ENCODE measurements at places on chromosomes 3 and 15.

DNA sequence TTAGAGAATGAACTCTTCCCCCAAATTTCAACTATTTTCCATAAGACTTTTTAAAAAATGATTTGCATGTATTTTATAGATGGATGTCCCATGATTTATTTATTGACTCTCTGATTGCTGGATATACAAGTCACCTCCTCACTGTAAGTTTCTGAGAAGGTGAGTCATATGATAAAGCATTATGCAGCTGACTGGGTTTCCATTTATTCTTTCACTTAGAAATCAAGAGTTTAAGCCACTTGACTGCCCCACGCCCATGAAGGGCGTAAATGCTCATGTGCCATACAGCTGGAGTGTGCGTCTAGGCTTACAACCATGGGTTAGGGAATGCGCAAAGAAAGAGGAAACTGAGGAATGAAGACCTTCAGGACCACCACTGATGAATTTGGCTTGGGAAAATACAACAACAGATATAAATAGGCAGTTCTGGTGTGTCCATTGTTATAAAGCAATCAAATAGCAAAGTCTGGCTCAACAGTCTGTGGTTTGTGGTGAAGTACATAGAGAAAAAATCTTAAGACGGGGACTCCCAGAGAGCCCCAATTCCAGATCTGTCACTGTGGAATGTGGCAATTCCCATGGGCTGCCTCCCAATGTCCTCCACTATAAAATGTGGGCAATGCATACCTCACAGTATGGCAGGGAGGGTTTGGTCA lies 20.3 kb downstream of the SLCO2A1 start:
- DNase-seq, result no peak

DNA sequence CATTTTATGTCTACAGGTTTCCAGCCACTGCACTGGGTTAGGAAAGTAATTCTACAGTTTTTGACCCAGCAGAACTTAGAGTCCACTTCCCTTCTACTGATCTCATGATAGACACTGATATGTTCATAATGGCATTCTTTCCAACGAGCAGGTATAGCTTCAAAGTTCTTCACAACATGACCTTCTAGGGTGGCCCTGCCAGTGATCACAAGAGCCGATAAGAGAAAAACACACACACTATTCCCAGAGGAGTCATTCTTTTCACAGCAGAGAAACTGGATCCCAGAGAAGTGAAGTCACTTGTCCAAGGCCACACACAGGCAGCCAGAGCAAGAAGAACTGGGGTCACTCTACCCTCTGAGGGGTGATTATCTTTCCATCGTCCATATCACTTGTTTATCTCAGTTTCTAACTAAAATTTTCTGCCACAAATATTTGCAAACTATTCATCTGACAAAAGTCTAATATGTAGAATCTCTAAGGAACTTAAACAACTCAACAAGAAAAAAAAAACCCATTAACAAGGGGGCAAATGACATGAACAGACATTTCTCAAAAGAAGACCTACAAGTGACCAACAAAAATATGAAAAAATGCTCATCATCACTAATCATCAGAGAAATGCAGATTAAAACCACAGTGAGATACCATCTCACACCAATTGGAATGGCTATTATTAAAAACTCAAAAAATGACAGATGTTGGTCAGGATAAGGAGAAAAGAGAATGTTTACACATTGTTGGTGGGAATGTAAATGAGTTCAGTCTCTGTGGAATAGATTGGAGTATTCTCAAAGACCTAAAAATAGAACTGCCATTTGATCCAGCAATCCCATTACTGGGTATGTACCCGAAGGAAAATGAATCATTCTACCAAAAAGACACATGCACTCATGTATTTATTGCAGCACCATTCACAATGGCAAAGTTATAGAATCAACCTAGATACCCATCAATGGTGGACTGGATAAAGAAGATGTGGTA lies 31.5 kb downstream of the SPTSSB start:
- DNase-seq, result no peak

- no peak for DNase-seq
Observed at GRCh38 chr3:44948239-44948638, 27.7 kb downstream of the ZDHHC3 start.

DNA sequence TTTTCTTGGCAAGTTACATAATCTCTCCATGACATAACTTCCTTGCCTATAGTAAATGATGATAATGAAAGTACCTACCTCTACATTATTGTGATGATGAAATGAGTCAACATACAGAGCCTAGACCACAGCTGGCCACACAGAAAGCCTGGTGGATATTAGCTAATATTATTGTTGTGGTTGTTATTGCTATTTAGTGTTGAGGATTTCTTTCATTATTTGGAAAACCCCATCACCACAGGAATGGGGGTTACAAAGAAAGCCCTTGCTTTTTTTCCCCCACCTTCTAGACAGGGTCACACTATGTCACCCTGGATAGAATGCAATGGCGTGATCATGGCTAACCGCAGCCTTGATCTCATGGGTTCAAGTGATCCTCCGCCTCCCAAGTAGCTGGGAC lies 125.0 kb downstream of the PDZRN3 start:
- no peak for DNase-seq

- no peak for DNase-seq
Observed at GRCh38 chr3:134885877-134886621, 91.0 kb downstream of the EPHB1 start.

DNA sequence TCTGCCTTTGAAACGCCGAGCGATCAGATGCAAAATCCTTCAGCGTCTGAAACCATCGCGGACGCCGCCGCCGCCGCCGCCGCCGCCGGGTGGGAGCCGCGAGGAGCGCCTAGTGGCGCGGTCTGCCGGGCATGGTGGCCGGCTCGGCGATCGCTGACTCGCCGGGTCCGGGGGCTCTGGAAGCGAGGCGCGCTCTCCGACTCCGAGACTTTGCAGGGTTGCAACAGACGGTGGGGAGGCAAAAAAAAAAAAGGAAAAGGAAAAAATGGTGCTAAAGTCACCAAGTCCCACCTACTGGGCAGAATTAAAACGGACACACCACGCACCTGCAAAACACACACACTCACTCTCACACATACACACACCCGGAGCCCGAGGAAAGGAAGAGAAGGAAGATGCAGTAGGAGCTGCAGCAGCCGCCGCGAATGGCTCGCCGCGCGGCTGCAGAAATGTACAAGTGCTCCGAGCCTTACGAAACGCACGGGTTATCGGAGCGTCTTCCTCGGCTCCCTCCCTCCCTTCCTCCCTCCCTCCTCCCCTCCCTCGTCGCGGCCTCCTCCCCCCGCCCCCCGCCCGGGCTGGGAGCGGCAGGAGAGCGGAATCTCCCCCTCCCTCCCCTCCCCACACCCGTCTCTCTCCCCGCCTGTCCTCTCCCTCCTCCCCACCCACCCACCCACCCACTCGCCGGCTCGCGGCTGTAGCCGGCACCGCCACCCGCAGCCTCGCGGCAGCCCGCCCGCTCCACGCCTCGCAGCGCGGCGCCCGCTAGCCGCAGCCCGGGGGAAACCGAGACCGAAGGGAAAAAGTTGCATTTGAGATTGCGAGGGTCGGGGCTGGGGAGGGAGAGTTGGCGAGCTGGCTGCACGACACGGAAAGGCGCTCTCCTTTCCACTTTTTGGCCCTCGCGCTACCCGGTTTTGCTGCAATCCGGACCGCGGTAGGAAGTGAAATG lies at the start of gene NTRK3:
Gene NTRK3, minus strand, starts transcription at position 461 of the 952 bp plus-strand sequence. CDS start 586 bp downstream, outside the sequence.
- DNase-seq, result no peak

DNA sequence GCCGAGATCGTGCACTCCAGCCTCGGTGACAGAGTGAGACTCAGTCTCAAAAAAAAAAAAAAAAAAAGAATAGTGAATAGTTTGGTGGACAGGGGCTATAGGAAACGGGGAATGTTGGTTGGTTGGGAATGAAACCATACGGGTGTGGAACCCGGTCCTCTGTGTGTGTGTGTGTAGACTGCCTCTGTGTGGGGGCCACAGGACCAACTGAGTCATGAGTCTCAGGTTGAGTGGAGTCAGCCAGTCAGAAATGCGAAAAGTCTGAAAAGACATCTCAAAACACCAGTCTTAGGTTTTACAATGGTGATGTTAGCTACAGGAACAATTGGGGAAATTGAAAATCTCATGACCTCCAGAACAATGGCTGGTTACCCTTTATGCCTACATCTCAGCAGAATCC lies 44.5 kb downstream of the ZDHHC19 start:
- no peak for DNase-seq

- no peak for DNase-seq
Observed at GRCh38 chr15:98941595-98942255, 65.9 kb downstream of the PGPEP1L start.

GRCh38 chr3:24674261-24674660 lies 179.6 kb upstream of the THRB start:
- no peak for DNase-seq

- DNase-seq, result no peak
Observed at GRCh38 chr3:167928381-167928780, 167.3 kb downstream of the GOLIM4 start.

GRCh38 chr3:2921452-2921851 lies 188.7 kb downstream of the IL5RA start:
- no peak for DNase-seq

DNA sequence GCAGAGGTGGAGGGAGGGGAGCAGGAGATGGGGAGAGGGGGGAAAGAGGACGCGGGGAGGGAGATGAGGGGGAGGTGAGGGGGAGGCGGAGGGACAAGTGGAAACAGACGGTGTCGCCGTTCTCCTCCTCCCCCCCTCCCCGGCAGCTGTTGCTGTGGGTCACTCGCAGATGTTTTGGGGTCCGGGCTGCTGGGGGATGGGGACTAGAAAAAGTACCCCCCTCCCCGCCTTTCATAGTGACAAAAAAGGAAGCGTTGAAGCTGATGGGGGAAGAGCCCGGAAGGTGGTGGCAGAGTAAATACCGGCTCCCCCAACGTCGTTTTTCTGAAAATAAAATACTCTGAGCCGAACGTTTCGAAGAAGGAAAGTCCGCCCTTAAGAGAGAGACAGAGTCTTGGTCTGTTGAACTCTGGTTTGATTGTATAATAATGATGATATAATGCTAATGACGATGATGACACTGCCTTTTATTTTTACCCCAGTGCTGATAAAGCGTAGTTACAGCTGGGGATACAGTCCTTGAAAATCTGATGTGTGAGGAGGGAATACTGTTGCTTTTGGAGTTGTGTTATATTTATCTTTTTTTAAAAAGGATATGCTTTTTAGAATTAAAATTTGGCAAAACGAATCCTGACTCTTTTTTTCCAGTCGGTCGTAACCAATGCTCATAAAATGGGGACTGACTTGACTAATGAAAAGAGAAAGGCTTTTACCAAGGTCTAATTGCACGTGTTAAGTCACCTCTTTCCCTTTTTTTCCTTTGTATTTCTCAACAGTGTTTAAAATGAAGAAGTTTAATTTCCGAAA lies 993 bp downstream of the STXBP5L start:
- DNase-seq, result no peak

DNA sequence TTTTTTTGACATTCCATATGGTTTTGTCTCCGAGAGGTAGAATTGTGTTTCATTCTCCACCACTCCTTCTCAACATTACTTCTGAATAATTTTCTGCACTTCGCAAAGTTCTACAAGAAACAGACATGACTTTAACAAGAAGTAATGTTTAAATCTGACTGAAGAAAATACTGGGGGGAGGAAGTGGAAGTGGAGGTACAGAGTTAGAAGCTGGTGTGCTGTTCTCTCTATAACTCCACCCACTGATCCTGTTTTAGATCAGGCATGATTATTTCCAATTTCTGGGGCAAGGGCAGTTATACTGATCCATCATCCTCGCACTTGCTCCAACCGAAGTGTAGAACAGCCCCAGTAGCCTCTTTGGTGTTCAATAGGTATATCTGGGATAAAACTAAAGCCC lies 9.2 kb upstream of the MCCC1 start:
- no peak for DNase-seq

DNA sequence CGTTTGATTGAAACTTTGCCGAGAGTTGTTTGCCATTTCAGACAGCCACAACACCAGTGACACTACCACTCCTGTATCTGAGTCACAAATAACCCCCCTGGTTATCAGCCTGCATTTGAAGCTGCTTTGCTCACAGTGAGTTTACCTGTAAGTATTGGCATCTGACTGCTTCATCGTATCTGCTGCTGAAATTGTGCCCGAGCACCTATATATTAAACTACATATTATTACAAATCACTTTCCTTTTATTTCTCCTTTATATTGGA lies 39.2 kb upstream of the SPSB4 start:
- DNase-seq, result no peak

DNA sequence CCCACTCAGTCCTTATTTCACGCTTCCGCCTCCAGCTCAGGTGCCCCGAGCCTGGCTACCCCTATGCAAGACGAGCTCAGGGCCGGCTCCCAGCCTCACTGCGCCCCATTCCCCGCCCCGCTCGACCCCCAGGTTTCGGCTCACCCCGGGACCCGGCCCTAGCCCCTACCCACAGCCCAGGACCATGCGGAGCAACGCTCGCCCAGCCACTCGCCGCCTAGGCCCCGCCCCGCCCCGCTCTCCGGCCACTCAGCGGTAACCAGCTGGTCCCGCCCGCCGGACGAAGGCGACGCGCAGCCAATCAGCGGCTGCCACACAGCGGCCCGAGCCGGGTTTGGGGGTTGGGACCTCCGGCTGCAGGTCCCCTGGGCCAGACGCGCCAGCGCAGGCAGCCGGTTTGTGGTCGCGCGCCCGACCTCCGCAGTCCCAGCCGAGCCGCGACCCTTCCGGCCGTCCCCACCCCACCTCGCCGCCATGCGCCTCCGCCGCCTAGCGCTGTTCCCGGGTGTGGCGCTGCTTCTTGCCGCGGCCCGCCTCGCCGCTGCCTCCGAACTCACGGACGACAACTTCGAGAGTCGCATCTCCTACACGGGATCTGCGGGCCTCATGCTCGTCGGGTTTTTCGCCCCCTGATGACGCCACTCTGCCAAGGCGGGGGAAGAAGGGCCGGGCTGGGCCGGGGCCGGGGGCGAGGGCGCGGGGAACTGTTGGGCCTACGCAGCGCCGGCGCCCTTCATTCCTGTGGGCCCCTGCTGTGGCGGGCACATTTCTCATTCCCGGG lies at the start of gene CATSPER2:
Gene CATSPER2, minus strand, starts transcription at position 196 of the 781 bp plus-strand sequence. CDS start 783 bp downstream, outside the sequence.
- DNase-seq, result no peak

- DNase-seq, result peak; percentile 18
Observed at GRCh38 chr15:24955531-24955921, 739 bp downstream of the SNRPN start.

DNA sequence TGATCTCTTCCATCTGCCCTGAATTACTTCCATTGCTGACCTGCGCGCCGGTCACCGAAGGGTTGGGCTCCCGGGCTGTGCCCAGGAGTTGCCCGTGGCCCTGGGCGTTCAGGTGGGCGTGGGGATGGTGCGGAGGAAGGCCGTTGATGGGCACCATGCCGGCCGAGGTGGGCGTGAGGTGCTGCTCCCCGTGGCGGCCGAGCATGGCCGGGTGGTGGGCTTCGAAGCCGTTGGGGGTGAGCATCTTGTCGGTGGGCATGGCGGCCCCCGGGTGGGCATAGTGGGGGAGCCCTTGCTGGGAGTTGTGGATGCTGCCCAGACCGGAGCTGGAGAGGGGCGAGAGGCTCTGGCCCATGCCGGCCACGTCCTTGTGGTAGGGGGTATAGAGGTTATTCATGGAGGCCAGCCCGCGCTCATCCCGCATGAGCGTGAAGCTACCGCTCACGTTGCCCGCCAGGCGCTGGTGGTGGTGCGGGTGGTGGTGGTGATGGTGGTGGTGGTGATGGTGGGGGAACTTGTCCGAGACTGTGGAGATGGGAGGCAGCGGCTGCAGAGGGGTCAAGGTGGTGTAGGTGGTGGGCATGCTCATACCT lies 1.0 kb downstream of the ONECUT1 start:
- DNase-seq, result no peak

GRCh38 chr3:63705092-63705645 lies 52.7 kb downstream of the SNTN start:
- DNase-seq, result no peak

GRCh38 chr15:88717382-88718031 lies 78.7 kb downstream of the ISG20 start:
- no peak for DNase-seq
